Stimulated activated CD4-positive, alpha-beta T cell treated with anti-CD3 and anti-CD28 coated beads, Interleukin-4, amount 100 ng/mL, for 4 hours (primary cell): ENCODE measurements at places on chromosomes 7 and 10.

DNA sequence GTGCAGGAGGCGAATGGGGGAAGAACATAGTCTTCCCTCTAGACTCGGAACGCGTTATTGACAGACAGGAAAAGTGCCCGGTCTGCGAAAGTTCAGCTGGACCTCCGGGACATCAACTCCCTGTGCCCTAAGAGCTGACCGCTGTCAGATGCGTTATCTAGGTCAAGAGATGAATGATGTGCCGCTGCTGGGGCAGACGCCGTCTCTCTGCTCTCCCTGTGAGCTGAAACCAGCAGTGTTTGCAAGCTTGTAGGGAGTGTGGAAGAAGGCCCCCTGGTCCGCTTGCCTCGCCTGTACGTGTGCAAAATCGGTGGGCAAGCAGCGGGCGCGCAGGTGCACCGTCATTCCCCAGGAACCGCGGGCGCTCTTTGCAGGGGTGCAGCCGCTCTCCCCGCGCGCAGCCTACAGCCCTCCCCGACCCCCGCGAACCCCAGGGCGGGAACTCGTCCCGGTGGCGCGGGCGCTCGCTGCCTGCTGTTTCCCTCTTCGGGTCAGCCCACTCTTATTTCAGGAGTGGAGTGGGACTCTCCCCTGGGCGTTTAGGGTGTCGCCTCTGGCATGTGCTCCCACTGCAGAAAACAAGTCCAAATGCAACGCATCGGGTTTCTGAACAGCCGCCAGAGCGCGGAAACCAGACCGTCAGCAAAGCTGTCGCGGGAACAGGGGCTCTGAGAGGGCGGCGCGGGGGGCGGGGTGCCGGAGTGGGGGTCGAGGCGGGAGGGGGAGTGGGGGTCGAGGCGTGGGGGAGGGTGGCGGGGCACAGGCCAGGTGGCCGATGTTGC lies 1.8 kb upstream of the PFKFB3 start:
- no peak for DNase-seq

DNA sequence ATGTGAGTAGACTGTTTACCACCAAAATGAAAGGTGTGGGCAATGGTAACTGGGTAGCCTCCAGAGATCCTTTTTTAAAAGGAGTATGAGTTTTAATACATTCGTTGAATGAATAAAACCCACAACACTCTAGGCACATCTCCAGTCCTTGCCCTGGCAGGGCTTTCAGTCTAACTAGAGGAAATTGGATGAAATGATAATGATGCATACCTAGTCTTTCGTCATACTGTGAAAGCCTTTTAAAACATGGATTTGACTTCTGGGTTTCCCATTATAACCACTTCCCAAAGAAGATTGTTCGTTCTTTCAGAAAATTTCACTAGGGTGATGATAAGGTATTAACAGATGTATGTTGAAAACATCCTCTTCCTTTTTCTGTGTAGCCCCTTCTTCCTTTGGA lies 110.8 kb downstream of the REEP3 start:
- DNase-seq = no peak

GRCh38 chr10:63382066-63382465 lies 83.7 kb downstream of the JMJD1C start:
- DNase-seq = no peak

GRCh38 chr10:68284062-68285001 lies 47.5 kb upstream of the HNRNPH3 start:
- DNase-seq = no peak

DNA sequence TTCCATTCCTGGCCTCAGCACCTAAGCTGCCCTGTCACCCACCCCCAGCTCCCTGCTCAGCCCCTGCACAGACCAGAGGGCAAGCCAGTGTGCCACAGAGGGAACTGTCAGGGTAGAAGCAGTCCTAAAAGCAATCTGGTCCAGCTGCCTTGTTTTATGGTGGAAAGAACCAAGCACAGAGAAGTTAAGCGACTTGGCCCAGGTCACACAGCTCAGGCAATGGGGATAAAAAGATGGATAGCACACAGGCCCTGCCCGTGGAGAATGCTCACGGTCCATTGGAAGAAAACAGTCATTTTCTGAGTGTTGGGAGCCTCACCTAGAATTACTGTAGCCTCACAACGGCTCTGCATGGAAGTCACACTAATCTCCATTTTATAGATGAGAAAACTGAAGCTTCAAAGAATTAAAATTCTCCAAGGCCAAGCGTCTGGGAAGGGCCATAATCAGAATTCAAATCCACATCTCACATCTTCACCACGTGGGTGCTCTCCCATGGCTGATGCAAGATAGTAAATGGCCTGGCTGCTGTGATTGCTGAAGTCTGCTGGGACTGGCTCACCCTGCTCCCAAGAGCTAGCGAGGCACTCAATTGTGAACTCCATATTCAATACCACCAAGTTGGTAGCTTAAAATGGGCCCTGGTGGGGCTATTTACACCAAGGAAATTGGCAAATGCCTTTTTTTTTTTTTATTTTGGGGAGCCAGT lies 26.8 kb downstream of the C10orf105 start:
- no peak for DNase-seq

DNA sequence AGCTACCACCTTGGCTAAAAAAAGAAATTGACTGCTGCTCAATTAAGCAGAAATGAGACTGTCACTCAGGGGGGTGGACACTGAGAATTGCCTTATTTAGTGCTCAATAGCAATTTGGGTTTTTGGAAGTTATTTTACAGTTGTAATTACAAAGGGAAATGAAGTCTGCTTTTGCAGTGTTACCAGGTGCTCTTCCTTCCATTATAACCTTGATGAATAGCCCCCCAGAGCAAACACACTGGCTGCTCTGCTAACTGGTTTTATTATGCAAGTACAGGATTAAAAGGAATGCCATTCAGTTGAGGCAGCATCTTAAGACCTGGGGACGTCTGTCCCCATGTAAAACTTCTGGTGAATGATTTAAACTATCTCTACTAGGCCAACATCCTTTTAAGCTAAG lies 191.0 kb downstream of the EVX1 start:
- no peak for DNase-seq

DNA sequence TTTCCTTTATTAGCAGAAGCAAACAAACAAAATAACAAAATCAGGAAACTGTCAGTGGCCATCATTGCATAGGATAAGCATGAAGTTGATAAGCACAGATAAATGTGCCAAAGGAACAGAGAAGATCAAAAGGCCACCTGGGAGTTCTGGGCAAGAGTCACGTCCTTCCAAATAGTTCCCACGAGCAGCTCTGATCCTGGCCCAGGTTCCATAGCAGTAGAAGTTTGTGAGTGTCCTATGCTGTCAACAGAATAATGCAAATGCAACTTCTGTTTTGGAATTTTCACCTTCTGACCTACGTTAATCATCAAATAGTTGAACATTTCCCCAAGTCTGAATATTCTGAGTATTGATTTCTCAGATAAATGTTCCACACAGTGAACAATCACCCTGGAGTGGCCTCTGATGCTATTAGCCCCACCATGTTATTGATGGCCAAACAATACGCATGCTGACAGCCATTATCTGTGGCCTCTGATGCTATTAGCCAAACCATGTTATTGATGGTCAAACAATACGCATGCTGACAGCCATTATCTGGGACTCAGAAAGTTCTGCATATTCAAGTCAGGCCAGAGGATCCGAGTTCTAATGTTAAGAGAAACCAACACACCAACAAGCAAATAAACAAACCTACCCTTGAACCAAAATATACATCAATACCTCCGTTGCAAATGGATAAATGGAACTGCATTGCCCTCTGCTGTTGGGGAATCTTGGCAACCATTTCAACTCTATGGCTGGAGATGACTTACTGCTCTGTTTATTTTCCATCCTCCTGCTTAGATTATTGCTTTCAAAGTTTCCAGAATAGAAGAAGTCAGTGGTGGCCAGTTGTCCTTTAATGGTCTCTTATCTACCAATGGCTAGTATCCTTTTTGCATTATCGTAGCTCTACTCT lies 63.3 kb downstream of the MRC1 start:
- DNase-seq = no peak

DNA sequence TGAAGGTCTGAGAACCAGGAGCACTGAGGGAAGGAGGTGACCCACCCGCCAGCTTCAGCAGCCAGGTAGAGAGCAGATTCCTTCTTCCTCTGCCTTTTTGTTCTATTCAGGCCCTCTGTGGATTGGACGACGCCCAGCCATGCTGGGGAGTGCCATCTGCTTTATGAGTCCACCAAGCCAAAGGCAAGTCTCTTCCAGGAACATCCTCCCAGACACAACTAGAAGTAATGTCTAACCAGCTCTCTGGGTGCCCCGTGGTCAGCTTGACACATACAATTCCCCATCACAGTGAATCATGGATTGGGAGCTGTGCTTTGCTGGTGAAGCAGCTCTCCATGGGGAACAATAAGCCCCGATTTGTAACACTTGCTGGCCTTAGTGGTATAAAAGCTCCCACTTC lies 125.2 kb downstream of the CCDC3 start:
- DNase-seq = no peak

DNA sequence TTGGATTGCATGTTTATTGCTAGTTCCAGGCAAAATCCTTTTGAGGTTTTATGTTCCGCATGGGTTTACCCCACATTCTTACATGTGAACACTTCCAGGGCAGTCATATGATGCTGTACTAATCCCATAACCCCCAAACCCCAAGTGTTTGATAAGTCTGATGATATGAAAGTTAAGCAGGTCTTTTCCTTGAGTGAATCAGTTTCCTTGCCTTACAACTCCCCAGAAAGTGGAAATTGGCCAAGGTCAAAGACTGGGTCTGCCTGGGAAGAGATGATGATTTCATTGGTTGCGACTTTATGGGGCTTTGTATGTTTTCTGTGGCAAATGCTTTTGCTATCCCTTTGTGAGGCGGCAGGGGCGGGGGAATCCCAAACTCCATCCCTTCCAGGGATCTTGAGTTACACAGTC lies 24.7 kb downstream of the AFAP1L2 start:
- DNase-seq = no peak

- no peak for DNase-seq
Measured at GRCh38 chr7:153072806-153073205, 313.3 kb downstream of the ACTR3B start.

DNA sequence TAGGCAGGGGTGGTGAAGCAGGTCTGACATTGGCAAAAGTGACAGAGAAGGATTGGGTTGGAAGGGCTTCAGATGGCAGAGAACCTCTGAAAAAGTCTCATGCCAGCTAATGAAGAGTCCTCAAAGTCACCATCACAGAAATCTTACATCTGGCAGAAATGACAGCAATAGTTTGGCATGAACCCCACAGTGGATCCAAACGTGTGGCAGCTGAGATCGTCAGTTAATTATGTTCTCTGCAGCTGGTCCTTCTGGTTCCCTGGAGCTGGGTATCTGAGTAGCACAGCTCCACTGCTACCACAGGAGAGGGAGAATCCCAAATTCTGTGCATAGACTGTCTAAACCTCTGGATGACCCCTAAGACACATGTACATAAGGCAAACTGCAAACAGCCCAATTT lies 73.4 kb downstream of the ALOX5 start:
- no peak for DNase-seq

DNA sequence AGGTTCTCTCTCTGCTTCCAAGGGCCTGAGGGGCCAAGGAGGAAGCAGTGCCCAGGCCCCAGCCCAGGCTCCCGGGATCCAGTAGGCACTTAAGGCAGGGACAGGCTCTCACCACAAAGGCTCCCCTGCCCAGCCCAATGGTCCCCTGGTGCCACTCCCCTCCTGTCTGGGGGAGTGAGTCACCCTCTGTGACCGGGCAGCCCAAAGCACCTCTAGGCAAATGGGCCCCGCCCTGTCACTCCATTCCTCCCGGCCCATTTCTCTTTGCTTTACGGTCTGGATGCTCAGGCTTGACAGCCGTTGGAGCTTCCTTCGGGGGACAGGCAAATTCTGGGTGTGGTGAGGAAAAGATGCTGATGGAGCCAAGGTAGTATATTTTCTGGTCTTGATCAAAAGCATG lies at the start of gene CALHM3:
Gene CALHM3, minus strand, starts transcription at position 106 of the 400 bp plus-strand sequence. CDS start 208 bp downstream, outside the sequence.
- DNase-seq = no peak

DNA sequence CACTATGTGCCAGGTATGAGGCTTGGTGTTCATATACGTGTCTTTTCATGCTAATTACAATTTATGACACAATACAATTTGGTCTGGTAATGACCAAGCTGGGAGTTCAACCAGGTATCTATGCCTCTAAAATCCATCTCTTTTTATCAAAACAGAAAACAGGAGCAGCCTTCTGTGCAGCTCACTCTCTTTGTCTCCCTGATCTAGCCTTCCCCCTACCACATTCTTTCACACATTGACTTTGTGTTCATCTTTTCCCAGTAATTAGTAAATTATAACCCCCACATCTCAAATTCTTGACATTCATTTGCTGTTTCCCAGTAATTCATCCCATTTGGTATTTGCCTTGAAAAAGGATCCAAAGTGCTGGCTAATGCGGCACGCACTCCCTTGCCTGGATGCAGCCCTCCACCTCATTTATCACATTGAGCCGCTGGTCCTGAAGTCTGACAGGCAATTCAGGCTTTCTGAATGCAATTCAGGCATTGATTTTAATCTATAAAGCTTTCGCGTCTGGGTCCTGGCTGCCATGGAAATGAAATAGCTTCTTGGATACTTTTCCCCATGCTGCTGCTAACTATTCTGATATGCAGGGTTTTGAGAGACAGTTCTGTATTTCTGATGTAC lies 112.5 kb upstream of the ANKRD1 start:
- no peak for DNase-seq

- DNase-seq = no peak
Measured at GRCh38 chr10:2026936-2027335, 289.6 kb upstream of the ADARB2 start.

DNA sequence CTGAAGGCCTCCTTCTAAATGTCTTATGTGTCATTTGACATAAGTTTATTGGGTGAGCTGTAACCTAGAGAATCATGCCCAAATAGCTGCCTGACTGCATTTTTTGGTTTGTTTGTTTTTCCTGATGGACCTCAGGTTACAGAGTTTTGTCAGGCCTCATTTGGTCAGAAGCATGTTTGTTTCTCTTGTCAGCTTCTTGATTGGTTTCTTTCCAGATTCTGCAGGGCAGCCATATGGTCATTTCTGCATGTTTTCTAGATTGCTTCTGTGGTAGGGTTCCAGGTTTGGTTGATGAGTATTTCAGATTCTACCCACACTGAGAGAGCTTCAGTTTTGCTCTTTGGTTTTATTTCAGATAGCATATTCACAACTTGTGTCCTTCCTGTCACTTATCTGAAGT lies 28.0 kb downstream of the GLCCI1 start:
- no peak for DNase-seq

GRCh38 chr7:154433632-154434598 lies 381.7 kb downstream of the DPP6 start:
- no peak for DNase-seq

DNA sequence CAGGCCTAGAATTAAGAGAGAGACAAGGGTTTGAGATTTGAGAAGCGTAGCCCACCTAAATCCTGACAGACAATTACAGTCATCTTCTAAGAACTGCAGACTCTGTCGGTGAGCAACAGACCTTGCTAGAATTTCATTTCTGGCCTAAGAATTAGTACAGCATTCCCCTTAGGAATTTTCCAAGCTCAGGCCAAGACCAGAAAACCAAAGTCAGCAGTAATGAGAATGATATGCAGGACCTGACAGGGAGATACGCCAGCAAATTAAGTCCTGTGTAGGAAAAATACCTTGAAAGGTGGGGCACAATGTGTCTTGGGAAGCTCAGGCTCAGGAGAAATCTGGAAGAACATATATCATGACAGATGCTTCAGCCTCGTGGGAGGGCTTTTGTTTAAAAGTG lies 52.7 kb upstream of the HERPUD2 start:
- DNase-seq = no peak

GRCh38 chr7:27166531-27167505 lies 1.5 kb upstream of the HOXA9 start:
- no peak for DNase-seq

- no peak for DNase-seq
Measured at GRCh38 chr7:74525881-74526280, 72.2 kb downstream of the GTF2IRD1 start.
